ENCODE measurements at places on chromosomes 7 and 10. TPM values are rescaled to one million over a fixed set of nuclear protein-coding genes. Genes with fewer than 3 reads are reported as not detected.

GRCh38 chr10:3655528-3655927 lies 129.5 kb downstream of the KLF6 start:
- no peak for DNase-seq

DNA sequence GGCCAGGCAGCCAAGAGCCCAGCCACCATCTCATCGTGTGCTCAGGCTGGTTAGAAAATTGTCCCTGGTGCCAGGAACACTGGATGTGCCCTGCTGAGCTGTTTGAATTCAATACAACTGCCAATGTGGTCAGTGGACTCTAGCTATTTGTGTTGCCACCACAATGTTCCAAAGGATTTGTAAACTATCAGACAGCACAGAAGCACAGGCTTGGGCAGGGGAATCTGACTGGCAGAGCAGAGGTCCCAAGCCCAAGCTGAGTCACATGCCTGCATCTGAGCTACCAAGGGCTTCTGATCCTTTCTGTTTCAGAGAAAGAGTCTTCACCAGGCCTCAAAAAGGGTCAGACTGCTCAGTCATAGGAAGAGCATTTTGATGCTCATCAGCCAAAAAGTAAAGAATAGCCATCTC lies 232.1 kb upstream of the SEMA3C start:
- DNase-seq, result no peak

DNA sequence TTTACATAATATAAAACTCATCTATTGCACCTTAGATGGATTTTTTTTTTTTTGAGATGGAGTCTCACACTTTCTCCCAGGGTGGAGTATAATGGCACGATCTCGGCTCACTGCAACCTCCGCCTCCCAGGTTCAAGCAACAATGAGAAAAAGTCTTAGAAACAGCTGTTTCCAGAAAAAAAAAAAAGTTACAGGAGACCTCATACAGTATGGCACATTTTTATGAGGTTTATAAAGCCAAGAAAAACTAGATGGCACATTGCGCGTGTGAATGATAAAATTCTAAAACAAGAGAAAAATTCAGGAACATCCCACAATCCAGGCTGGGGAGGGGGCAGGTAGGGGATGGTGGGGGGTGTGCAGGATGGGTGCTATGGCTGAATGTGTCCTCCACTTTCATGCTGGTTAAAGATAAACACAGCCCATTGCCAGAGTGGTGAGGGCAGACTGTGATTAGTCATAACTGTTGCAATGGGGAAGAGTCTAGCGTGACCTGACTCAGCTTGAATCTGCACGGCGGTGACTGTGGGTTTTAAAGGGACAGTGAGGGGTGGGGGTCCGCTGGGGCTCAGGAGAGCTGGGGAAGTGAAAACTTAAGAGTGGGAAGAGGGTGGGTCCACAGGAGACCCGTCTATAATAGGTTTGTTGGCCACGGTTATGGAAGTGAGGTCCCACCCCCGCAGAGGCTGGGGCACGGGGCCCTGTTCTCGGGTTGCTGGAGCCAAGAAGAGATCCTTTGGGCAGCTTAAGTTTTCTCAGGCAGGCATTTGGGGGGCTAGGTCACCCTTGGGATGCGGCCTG lies 11.9 kb upstream of the LRRC27 start:
- DNase-seq, result peak; percentile 26

DNA sequence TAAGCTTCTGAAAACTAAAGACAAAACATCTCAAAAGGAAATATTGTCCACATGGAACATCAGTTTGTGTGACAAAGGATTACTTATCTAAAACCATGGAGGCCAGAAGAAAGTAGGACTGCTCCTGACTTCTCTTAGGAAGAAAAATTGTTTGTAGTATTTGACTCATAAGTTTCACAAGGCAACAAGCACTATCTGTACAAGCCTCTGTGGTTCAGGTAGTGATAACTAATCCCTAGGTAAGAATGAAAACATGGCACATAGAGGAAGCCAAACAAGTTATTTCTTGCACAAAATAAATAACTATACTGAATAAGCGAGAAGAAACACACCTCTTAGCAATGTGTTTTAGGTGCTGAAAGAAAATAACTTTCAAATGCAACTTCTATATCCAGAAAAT lies 30.3 kb downstream of the TFPI2 start:
- DNase-seq, result no peak

DNA sequence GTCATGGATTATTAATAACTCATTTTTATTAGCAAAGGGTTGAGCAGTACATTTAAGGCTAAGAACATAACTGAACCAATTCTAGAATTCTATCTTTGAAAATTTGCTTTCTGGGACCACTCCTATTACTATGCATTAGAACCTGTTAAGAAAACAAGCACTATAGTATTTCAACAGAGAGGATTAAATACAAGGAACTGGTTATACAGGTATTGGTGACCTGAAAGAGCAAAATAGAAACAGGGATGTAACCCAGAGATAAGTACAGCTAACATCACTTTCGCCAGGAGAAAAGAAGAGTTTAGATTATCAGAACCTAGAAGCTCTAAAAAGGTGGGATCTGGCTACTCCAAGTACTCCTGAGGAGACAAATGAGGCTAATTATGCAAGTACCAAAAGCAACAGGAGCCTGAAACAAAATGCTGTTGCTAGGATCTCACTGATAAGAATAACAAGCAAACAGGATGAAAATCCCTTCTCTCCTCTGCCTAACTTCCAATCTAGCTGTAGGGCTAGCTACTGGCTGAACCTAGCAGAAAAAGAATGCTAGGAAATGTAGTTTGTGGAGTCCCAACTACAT lies 32.1 kb upstream of the ELAPOR2 start:
- DNase-seq, result peak; percentile 6

GRCh38 chr10:70461397-70462348 lies 16.9 kb upstream of the PALD1 start:
- peak; percentile 55 for DNase-seq

DNA sequence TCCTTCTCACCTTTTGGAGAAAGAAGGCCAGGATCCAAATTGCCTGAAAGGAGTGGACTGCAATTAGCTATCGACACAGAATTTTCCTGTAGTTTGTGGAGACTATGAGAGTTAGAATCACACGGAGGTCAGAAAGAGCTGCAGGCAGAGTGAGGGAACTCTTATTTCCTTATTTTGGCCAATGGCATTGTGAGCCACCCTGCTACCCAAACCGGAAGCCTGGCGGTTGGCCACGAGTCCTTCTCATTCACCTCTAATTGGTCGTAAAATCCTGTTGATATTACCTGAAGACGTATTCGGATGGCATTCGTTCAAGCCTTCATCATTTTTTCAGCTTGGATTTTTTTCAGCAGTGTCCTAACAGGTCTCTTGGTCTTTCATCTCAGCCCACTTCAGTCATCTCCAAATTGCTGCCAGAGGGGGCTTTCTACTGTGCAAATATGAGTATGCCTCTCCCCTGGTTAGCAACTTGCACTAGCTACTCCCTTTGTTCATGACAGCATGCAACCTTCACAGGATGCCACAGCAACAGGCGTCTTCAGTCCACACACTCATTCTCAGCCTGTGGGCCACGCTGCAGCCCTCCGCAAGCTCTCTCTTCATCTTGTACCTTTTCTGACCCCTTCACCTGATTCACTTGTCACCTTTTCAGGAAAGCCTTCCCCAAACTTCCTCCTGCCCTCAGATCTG lies 66.9 kb downstream of the GATA3 start:
- DNase-seq, result no peak

DNA sequence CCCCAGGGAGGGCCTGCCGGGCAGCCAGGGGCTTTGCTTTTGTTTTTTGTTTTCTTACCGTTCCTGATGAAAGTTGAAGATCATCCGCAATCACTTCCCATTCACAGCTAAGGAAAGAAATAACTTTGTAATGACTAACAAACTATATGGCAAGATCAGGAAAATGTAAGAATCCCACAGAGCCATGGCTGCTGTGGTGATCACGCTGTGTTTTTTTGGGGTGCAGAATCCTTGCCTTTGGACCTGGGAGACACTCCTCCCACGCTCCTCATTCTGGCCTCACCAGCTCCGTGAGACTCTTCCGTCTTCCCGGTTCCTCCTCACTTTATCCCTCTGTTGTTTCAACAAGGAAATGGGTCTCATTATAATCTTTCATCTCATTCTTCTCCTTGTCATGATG lies 443.0 kb upstream of the MGMT start:
- no peak for DNase-seq

- no peak for DNase-seq
Observed at GRCh38 chr10:82768040-82768439, 893.0 kb downstream of the NRG3 start.

The XRCC2 gene
- 2.2 TPM for total RNA-seq

The H2BK1 gene
- not detected for total RNA-seq

The MYO1G gene
- 6.5 TPM for total RNA-seq

The PON2 gene
- 69.1 TPM for total RNA-seq

The POU6F2 gene
- 2.9 TPM for total RNA-seq

The MCM10 gene
- total RNA-seq, result 1.2 TPM

The ANXA8 gene
- total RNA-seq, result 32.5 TPM

The INMT gene
- 151 TPM for total RNA-seq

All from umbilical cord (tissue), 2 donors.